Activated CD4-positive, alpha-beta T cell treated with anti-CD3 and anti-CD28 coated beads for 24 hours (primary cell): ENCODE measurements at places on chromosomes 7 and 10.

DNA sequence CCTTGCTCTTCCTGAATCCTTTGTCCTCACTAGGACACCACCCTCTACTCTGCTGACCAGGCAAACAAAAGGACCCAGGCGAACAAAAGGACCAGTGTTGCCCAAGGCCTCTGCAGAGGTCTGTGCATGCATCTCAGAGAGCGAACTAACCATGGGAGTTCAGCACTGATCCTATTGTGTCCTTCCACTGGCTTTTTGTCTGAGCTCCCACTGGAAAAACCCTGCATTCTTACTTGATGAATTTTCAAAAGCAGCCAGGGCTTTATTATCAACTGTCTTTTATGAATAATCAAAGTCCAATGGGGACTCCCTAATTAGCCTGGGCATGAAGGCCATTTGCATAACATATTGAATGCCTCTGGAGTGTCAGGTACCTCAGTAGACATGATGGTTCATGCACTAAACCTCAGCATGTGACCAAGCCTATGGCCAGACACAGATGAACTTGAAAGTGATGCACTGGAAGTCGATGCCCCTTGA lies 140.6 kb downstream of the KCNMA1 start:
- DNase-seq, result no peak

GRCh38 chr7:112398534-112398933 lies 51.7 kb upstream of the IFRD1 start:
- no peak for DNase-seq

GRCh38 chr10:66951896-66952295 lies 26.1 kb downstream of the LRRTM3 start:
- no peak for DNase-seq

DNA sequence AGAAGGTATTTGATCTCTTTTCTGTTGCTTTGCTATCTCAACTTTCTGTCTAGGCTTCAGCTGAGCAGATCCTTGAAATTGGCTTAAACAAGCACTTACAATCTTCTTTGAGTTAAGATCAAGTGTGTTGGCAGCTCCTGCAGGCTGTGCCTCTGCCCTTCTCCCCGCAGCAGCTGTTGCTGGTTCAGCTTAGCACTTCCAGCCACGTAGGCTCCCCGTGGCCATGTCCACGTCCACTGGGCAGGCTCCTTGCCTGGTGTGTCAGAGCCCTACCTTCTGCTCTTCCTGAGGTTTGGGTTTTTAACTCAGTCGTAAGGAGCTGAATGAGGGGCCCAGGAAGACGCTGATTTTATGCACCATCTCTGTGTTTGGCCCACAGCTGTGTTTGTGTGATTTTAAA lies 47.2 kb downstream of the CAMK1D start:
- no peak for DNase-seq

GRCh38 chr7:78317371-78317770 lies 518.8 kb downstream of the PHTF2 start:
- no peak for DNase-seq

GRCh38 chr7:53811555-53812079 lies 730.6 kb upstream of the VSTM2A start:
- DNase-seq, result no peak

DNA sequence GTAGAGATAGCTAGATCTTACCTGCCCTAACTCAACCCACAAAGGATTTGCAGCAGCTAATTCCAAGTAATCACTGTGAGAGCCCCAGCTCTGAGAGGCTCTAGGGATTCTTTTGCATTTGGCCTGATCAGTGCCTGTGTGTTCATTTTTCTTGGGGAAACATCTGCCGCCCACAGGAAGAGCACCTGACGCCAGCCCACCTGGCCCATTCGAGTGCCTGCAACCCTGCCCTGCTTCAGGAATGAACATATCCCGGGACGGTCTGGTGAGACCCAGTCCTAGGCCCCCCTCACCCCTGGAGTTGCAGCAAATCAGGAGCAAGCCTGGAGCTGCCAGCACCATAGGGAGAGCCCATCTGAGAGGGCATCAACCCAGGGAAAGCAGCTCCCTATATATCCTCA lies 38.8 kb downstream of the GSDME start:
- no peak for DNase-seq

DNA sequence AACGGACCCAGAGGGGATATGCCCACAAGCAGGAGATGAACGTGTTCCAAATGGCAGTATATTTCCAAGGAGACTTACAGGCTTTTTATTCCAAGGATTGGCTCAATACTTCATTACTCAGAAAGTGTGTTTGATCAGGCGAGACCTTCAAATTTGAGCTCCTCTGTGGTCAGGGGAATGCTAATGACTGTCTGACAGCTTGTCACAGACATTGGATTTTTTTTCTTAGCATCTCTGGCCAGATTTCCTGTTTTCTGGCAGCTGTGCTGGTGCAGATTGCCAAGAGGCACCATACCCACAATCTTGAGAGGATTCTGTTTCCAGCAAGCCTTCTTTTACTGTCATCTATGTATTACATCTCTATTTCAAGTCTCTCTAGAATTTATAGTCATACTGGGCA lies 93.8 kb downstream of the C1GALT1 start:
- DNase-seq, result no peak

DNA sequence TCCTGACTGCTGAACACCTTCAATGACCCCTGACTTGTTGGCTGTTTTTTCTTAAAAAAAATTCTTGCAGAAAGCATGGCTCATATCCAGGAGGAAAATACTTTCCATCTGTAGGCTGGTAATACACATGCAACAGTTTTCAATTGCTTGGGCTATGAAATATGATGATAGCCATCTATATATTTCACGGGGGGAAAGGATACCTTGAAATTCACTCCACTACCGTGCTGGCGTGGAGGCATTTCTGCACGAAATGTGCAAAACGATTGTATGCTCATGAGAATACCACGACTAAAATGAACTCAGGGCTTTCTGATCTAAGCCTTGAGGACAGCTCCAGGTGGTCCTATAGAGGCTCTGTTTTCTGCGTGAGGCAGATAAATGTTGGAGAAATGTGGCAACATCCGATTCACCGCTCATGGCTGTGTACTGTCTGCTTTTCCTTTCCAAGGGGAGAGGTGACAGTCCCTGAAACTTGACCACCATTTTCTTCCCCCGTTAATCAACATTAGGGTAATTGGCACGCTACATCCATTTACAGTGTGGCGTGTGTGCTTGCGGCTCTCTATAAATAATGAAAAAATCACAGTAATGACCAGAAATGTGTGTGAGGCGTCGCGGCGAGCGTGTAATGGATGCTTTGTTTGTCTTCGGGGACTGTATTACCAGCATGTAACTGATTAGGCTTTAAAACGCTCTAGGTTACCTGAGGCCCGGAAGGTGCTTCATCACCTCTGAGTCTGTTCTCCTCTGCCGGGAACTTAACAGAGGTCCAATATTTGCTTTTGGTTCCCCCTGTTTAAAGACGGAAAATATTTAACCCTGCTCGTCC lies 12.8 kb upstream of the CARD11 start:
- no peak for DNase-seq

DNA sequence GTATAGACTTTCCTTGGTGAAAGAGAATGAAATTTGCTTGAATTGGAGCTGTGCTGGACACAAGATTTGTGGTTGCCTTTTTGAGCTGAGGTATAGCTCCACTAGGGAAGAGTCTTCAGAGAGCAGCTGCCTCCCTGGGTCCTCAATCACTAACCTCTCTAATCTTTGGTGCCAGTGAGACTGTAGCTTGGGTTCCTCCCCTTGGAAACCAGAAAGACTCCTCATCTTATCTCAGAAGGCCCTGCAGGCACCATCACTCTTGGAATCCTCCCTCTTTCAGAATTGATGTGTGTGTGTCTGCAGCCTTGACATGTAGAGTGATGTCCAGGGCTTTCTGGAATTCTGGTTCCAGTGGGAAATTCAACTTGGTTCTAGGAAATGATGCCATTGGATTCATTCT lies 426.5 kb downstream of the RPS24 start:
- no peak for DNase-seq

DNA sequence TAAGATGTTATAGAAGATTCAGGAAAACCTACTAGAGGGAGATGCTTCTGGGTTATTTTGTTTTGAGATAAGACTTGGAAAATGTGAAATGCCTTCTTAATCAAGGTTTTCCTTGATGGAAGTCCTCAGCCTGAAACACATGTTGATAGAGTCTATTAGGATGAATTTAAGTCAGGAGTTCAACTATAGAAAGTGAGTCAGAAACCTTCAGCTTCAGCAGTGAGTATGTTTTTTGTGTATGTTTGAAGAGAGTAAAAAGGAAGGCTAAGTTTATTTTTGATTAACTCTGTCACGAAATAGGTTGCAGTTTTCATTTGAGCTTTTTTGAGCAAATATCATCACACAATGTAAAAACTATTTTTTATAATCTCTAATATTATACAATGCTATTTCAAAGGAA lies 114.6 kb downstream of the HGF start:
- DNase-seq, result no peak

GRCh38 chr7:1735262-1735661 lies 65.2 kb downstream of the ELFN1 start:
- DNase-seq, result no peak

DNA sequence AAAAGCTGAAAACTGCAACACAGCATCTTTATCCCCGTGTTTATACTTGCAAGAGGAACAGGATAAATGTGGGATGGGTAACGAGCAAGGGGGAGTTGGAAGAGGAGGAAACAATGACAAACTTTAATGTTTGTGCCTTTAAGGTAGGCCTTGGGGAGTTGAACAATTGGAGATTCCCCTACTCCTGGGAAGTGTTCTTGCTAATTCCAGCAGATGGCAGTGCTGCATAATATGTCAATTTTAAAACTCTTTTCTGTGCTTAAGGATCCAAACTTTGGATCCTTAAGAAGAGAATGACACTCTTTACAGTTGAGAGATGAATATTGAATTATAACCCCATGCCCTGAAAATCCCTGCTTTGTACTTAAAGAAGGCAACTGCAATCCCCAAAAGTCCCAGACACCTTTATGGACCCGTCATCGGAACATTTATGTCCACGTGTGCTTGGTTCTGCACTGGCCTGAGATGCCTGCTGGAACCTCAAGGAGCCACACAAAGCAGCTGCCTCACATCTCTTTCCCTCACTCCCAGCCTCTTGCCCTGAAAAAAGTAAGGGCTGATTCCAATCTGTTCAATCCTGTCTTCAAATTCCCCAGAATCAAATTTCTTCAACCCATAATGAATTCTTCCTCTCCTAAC lies 12.0 kb downstream of the IFIT5 start:
- DNase-seq, result no peak

- no peak for DNase-seq
Observed at GRCh38 chr7:44880317-44881018, 4.9 kb downstream of the PURB start.

GRCh38 chr7:66306243-66306642 lies 101.1 kb downstream of the TPST1 start:
- no peak for DNase-seq

GRCh38 chr7:26397796-26398426 lies 106.2 kb downstream of the SNX10 start:
- DNase-seq, result no peak

- DNase-seq, result no peak
Observed at GRCh38 chr7:145169908-145170307, 334.1 kb upstream of the TPK1 start.

DNA sequence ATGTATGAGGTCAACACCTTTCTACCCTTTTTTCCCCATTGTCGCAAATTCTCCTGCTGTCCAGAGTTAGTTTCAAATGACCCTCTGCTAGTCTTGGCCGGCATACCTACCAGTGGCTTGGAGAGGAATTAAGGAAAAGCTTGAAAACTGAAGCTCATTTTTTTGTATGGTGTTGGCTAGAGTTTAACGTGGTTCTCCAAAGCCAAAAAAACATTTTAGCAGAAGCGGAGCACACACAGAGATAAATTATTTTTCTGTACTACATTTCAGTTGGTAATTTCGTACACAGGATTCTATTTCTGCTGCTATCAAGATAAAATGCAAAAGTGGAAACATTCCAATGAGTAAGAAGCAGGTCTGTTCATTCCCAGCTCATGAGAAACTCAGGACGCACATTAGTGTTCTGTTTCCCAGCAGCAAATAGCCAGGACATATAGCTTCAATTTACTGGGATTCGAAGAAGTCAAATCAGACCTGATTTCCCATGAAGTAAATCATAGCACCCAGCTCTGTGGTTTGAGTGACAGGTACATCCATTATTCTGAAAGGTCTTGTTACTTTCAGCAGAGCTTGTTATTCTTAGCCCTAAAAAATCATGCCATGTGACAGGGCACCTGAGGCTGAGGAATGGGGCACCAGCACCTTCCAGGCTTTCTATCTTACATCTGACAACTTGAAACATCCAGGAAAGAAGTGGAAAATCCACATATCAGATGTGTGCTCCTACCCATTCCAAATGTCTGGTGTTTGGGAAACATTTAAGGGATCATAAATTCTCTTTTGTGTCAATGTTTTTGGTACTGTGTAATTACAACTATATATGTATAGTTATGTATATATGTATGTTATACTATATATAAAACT lies 215.9 kb upstream of the C7orf33 start:
- no peak for DNase-seq

DNA sequence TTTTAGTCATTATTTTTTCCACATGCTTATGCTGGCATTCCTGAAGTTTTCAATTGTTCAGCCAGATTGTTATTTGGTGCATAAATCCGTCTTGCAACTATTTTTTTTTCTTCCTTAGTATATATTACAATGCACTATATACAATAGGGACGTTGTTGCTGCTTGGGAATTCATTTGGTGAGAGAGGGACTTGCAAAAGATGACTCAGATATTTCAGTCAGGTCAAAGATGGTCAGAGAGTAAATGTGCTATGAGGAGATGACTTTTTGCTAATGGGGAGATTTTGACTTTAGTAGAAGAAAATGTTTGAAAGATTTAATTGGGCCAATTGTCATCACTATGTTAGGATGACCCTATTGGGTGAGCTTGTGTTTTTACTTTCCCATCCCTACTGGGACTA lies 348.4 kb upstream of the MTPN start:
- no peak for DNase-seq

- DNase-seq, result no peak
Observed at GRCh38 chr7:158362001-158362400, 225.6 kb downstream of the PTPRN2 start.

- DNase-seq, result peak; percentile 40
Observed at GRCh38 chr10:73768881-73769280, 13.0 kb upstream of the CHCHD1 start.
